ENCODE measurements at places on chromosomes 1 and 21.
A peak's percentile ranks its signal among the peaks of the same experiment; 100 is the strongest.

DNA sequence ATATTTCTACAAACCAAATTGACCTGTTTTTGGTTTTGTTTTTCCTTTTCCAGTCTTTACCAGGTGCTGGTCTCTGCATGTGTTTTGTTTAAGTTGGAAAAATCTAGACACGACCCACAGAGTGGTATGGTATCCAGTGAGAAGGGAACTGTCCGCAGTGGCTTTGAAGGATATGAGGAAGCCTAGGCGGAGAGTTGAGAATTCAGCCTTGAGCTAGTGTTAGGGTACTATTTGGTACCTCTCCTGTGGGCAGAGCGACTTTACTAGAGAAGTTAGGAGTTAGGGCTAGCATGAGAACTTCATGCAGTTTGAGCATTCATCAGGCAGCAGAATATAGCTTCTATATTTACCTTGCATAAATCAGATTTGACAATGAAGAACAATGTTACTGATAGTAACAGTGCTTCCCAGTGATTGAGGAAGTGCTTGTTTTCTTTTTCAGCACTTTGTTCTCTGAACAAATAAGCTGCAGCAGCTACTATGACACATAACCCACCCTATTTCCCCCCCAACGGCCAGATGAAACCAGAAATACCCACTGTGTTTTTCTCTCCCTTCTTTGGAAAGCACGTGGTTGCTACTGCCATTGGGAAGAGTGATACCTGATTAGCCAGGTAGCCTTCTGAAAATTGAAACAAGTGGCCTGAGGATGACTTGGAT lies 19.0 kb downstream of the MRPS6 start:
- no peak for DNase-seq

GRCh38 chr1:85570446-85571180 lies 9.9 kb upstream of the CCN1 start:
- DNase-seq = no peak

- DNase-seq = no peak
Observed at GRCh38 chr1:160451859-160452232, 51.5 kb downstream of the VANGL2 start.

GRCh38 chr1:219574484-219575087 lies 38.3 kb downstream of the ZC3H11B start:
- DNase-seq = no peak

DNA sequence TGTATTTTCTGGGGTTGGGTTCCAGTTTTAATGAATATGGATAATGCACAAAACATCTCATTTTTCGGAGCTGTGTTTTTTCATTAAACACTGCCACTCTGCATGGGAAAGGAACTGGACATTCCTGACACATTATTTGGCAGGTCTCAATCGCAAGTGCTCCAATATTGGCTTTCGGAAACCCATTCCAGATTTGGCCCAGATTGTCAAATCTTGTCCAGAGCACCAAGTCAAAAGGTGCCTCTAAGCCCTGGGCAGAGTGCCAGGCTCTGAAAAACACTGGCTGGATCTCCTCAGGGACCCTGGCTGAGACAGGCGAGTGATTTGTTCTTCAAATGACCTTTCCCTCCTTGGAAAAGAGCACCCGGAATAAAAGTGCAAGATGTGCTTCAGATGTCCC lies 68.4 kb upstream of the MRPS6 start:
- DNase-seq = peak; percentile 47

- no peak for DNase-seq
Observed at GRCh38 chr1:111958851-111959250, 30.6 kb downstream of the KCND3 start.

- no peak for DNase-seq
Observed at GRCh38 chr1:215459136-215459535, 108.0 kb upstream of the KCTD3 start.

DNA sequence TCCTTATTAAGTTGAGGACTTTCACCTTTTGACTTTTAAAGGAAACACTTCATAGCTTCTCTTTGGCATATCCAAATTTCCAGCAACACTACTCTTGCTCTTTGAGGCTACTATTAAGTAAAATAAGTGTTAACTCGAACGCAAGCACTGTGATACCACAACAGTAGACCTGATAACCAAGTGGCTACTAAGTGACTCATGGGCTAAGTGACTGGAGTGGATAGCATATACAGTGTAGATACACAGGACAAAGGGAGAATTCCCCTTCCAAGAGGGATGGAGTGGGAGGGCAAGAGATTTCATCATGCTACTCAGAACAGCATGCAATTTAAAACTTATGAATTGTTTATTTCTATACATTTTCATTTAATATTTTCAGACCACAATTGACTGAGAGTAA lies 9.8 kb upstream of the KCNA3 start:
- DNase-seq = no peak

DNA sequence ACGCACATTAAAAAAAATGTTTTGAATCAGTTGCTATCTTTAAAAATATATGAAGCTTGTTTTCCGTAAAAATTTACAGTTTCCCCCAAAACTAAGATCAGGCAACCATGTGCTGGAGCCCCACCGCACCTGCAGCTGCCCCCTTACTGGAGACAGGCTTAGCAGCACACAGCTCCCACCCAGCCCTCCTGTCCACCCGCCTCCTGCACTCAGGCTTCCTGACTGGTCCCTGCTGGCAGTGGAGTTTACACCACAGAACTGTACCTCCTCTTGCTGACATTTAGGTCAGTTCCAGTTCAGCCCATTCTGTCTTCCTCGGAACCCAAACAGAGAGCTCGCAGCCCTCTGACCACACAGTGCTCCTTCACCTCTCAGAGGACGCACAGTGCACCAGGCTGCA lies 2.1 kb downstream of the GPR161 start:
- no peak for DNase-seq

DNA sequence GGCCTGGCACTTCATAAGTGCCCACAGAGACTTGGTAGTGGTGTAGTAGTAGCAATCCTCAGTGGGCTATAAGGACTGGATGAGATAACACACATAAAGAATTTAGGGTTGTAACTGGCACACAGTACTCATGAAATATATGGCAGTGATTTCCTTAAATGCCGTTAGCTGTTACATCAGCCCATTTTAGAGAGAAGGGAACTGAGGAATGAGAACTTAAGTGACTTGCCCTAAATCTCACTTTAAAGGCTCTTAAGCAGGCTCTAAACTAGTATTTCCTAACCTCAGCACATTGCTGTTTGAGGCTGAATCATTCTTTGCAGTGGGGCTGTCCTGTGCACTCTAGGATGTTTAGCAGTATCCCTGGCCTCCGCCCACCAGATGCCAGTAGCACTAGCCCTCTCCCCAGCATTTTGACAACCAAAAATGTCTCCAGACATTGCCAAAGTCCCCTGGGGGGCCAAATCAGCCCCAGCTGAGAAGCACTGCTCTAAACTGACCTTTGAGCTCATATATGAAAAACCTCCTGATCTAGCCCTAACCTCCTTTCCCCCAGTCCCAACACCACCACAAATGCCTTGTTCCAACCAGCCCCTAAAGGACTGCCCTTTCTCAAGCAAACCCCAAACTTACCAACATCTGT lies 11.6 kb downstream of the CAMK2N1 start:
- DNase-seq = no peak

DNA sequence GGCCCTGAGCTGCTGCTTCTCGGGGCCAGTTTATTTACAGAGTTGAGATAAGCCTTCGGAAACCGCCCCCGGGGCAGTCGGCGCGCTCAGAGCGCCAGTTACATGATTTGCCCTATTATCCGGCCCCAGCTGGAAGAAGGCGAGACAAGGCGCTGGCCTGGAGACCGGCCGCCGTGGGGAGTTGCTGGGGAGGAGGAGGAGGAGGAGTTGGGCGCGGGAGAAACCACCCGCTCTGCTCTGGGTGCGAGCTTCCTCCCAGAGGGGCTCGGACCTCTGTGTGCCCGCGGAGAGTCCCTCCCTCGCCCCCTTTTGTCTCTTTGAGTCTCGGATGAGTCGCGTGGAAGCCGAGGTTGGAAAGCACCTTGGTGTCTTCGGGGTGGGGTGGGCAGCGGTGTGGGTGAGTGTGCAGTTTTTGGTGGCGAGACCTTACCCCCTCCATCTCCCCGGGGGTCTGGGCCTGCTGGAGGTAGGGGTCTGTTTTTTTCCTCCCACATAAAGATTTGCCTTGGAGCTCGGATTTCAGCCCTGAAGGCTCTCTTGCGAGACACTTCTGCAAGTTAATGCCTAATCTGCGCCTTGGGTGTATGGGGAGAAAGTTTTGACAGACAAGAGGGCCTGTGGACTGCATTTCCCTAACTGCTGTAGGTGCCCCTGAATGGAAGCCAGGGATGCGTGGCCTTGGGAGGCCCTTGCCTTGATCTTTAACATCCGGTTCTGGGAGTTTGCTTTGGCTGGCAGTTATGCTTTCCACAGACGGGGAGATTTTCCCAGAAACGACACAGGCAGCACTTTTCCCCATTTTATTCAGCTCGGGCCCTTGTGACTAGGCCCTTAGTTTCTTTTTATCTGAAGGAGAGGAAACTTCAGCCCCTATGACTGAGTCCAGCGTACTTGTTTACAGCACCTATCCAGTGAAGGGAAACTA lies 80.0 kb downstream of the NDUFS5 start:
- DNase-seq = no peak

DNA sequence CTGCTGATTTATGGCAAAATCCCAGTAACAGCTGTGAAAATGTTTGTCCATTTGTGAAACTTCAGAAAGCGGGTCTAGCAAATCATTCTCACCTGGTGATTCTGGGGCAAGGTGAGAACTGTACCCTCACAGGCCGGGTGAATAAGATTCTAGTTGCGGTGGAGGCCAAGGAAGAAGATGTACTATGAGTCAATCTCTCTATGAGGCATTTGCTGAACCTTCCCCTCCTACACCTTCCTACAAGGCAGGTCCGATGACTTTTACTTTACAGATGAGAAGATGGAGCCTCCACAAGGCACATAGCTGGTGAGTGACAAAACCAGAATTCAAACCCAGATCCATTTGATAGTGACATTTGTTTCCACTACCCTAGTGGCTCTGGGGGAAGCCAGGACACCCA lies 72.7 kb downstream of the BACH1 start:
- no peak for DNase-seq

- no peak for DNase-seq
Observed at GRCh38 chr1:102884238-102884637, 224.1 kb downstream of the COL11A1 start.

- DNase-seq = no peak
Observed at GRCh38 chr21:45419162-45419561, 14.2 kb downstream of the COL18A1 start.

GRCh38 chr1:40633523-40633922 lies 32.0 kb downstream of the RIMS3 start:
- no peak for DNase-seq

GRCh38 chr1:155888481-155888880 lies 22.7 kb downstream of the RIT1 start:
- DNase-seq = no peak

GRCh38 chr1:203351037-203351625 lies at the start of gene FMOD:
Gene FMOD (minus strand): TSS chr1:203351122. CDS start chr1:203348270, 2,852 bp downstream.
- DNase-seq = peak; percentile 72

GRCh38 chr1:3807769-3808168 lies 11.5 kb upstream of the LRRC47 start:
- no peak for DNase-seq

GRCh38 chr1:205988585-205988995 lies 14.6 kb downstream of the RAB7B start:
- DNase-seq = no peak

DNA sequence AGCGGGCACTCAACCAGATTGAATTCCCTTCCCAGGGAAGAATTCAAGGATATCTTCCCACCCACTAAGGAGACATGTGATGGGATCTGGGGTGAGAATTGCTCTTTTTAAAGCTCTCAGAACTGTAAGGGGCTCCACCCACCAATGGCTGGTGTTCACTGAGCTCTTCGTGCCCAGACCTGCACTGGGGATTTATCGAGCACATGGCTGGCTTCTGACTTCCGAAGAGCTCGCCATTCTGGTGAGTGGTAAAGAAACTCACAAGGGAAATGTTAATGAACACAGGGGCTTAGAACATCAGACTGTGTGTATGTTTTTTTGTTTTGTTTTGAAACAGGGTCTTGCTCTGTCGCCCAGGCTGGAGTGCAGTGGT lies 9.8 kb downstream of the PADI3 start:
- no peak for DNase-seq

DNA sequence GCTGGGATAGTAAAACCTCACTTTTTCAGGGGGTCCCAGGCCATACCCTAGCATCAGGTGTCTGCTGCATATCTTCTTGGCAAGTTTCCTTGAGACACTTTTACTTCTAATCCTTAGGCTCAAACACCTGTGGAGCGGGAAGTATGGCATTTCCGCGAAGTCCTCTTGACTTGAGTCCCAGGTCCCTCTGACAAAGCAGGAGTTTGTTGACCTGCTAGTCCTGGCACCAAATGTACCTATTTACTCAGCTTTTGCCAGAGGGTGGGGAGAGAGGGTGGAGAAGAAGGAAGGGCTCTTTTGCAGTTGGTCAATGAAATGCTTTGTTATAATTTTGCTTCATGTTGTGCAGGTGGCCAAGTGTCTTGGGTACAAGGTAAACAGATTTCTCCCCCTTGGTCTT lies 59.7 kb downstream of the CLIC6 start:
- no peak for DNase-seq

DNA sequence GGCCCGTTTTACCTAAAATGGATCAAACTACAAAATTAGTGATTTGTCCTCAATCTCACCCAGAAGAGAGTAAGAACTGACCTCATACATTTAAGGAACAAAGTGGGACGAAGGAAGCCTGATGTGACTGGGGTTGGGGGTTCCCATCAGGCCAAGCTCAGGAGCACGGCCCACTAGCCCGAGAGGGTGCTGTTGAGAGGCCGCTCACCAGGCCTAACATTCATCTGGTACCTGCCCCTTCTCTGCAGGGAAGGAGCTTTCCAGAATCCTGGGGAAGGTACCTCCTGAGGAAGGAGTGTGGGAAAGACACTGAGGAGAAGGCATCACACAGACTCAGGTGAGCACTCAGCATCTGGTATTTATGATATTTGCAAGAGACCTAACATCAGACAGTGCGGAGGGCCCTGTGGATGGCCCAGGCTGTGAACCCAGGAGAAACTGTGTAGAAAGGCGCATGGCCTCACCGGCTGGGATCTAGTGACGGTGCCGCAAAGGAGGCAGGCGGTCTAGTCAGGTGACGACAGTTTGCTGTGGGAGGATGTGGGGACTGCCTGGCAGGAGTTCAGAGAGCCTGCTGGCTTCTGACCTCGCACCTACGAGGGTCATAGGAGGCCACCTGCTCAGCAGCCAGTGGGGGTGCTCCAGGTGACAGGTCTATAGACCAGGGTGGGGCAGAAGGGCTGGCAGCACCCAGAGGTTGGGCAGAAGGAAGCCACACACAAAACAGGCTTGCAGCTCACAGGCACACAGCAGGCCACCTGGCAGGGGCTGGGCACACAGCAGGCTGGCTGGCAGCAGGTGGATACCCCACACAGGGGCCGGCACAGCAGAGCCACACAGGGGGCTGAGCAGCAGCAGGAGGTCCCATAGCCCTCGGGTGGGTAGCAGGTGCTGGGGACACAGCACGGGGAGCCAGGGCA lies 543 bp downstream of the KRTAP12-4 start:
- no peak for DNase-seq

GRCh38 chr1:21894034-21894881 lies 42.9 kb downstream of the HSPG2 start:
- DNase-seq = no peak

All from tibial nerve (tissue), 4 donors.